Kidney (tissue), 22 donors: ENCODE measurements at places on chromosomes 1 and 21. TPM values are rescaled to one million over a fixed set of nuclear protein-coding genes. Genes with fewer than 3 reads are reported as not detected.
A peak's percentile ranks its signal among the peaks of the same experiment; 100 is the strongest.

The SLFNL1 gene
- 0.50 TPM for total RNA-seq

The SELL gene
- 9.8 TPM for total RNA-seq

The NPHS2 gene
- total RNA-seq: 1.2 TPM

The LCE1A gene
- not detected for total RNA-seq

The GJA5 gene
- 28.3 TPM for total RNA-seq

The ETV3L gene
- total RNA-seq: not detected

The SPRR2A gene
- total RNA-seq: 0.60 TPM

DNA sequence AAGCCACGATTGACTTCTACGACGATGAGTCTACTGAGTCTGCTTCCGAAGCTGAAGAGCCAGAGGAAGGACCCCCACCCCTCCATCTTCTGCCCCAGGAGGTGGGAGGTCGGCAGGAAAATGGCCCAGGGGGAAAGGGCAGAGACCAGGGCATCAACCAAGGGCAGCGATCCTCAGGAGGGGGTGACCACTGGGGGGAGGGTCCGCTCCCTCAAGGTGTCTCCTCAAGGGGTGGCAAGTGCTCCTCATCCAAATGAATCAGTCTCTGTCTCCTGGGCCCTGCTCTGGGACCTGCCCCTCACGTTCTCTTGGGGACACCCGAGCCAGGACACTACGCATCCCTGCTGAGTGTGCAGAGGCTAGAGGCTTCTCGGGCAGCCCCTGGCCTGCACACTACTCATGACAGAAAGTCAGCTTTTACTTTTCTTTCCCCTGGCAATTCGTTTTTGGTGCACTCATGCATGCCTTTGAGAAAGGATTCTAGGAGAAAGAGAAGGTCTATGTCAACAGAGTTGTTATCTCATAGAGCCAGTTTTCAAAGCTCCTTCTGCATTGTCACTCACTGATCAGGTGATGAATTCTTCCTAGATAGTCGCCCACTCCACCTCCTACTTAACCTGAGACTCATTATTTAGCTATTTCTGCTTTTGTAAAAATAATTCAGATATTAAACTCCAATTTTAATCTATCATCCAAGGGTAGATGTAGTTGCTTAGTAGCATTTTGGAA is 11.6 kb downstream of the RIPPLY3 start:
- DNase-seq: no peak
- H3K36me3 ChIP-seq: no peaks in the 10 kb centered on the region
- H3K27me3 ChIP-seq: no peaks in the 10 kb centered on the region
- H3K4me1 ChIP-seq: no peaks in the 10 kb centered on the region

- H3K4me1 ChIP-seq: no peaks in the 10 kb centered on the region
- H3K36me3 ChIP-seq: no peaks in the 10 kb centered on the region
- H3K27ac ChIP-seq: no peak overlapping the region
These were observed 599.7 kb downstream of the KIF26B start for GRCh38 chr1:245754463-245754961.

- no peak for DNase-seq
- H3K27me3 ChIP-seq: no peaks in the 10 kb centered on the region
- H3K36me3 ChIP-seq: no peaks in the 10 kb centered on the region
- H3K4me3 ChIP-seq: no peak overlapping the region
These were observed 612.5 kb downstream of the MATN1 start for GRCh38 chr1:30110846-30111245.

- no peaks in the 10 kb centered on the region for H3K36me3 ChIP-seq
- DNase-seq: no peak
- no peaks in the 10 kb centered on the region for H3K4me1 ChIP-seq
- no peaks in the 10 kb centered on the region for H3K27me3 ChIP-seq
- H3K4me3 ChIP-seq: no peak overlapping the region
These were observed 124.9 kb downstream of the RGS2 start for GRCh38 chr1:192933744-192934143.

GRCh38 chr1:30109853-30110252 is 613.5 kb downstream of the MATN1 start:
- no peak for DNase-seq
- no peaks in the 10 kb centered on the region for H3K4me1 ChIP-seq
- H3K4me3 ChIP-seq: no peak overlapping the region
- no peaks in the 10 kb centered on the region for H3K36me3 ChIP-seq
- H3K27me3 ChIP-seq: no peaks in the 10 kb centered on the region
- no peak overlapping the region for H3K27ac ChIP-seq

DNA sequence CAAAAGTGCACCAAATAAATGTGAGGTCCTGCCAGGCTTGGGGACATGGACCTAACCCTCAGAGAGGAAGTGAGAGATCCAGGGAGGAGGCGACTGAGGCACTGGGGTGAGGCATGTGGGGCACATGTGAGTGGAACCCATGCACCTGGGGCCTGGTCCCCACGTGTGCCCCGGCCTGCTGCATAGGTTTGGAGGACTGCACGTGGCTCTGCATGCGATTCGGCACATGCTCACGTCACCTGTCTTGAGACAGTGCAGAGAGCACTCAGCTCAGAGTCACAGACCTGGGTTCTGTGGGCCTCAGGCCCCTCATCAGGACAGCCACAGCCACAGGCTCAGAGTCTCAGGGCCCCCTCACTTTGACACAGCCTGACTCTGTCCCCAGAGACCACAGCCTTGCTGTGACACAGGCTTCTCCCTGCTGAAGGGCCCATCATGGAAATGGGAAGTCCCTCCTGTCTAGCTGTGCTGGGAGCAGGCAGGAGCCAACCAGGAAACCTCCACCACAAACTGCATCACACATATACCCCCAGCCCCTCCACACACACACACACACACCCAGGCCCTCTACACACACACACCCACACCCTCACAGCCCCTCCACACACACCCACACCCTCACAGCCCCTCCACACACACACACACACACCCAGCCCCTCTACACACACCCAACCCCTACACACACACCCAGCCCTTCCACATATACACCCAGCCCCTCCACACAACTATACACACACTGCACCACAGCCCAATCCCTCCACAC is 48.2 kb downstream of the SLC9A1 start:
- H3K27ac ChIP-seq: no peak overlapping the region
- DNase-seq: no peak
- no peak overlapping the region for H3K4me3 ChIP-seq
- peaks cover under 1% of the 10 kb centered on the region for H3K4me1 ChIP-seq

GRCh38 chr1:15764269-15764764 is 5.7 kb downstream of the FBLIM1 start:
- no peaks in the 10 kb centered on the region for H3K4me1 ChIP-seq
- H3K36me3 ChIP-seq: peaks cover 6% of the 10 kb centered on the region
- H3K27me3 ChIP-seq: no peaks in the 10 kb centered on the region
- no peak overlapping the region for H3K4me3 ChIP-seq

DNA sequence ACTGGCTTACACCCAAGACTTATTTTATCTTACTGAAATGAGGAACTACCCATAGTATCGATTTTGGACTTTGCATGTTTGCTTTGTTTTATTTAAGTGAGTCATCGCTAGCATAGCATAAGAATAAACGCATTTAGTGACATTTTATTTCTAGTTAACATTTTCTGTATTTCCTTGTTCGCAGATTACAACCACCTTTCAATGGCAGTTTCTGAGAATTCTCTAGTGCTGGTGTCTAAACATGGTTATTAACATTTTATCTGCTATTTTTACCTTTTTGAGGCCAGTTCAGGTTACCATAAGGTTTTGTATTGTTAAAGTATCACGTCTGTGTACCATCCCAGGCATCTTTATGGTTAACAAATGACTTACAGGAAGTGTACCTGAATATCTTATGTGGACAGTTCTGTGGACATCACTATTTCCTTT is 24.5 kb downstream of the EEIG2 start:
- H3K4me3 ChIP-seq: no peak overlapping the region
- no peak for DNase-seq
- H3K36me3 ChIP-seq: no peaks in the 10 kb centered on the region

DNA sequence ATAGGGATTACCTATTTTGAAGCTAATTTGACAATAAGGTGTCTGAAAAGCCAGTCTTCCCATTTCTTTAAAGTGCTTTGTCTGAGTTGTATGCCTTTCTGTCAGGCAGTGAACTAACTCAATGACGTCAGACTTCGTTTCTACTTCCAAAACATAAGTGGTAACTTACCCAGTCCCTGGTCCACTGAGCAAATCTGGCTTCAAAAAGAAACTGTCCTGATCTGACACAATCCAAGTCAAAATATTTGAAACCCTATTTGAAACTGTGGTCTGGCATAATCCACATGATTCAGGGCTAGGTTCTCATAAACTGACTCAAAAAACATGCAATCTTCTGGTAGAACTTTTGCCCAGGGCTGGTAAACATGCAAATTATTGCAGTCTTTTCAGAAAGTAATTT is 34.0 kb downstream of the DIRAS3 start:
- H3K4me1 ChIP-seq: no peaks in the 10 kb centered on the region
- no peak for DNase-seq

DNA sequence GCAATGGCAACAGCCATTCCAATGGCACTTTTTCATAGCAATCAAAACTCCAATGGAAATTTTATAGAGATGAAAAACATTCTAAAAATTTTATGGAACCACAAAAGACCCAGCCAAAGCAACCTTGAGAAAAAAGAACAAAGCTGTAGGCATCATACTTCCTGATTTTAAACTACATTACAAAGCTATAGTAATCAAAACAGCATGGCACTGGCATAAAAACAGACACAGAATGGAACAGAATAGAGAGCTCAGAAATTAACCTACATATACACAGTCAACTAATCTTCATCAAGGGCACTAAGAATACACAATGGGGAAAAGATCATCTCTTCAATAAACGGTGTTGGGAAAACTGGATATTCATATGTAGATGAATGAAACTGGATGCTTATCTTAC is 401.5 kb downstream of the NPHP4 start:
- H3K36me3 ChIP-seq: no peaks in the 10 kb centered on the region
- H3K27me3 ChIP-seq: no peaks in the 10 kb centered on the region
- H3K4me3 ChIP-seq: no peak overlapping the region
- no peaks in the 10 kb centered on the region for H3K4me1 ChIP-seq
- H3K27ac ChIP-seq: no peak overlapping the region

GRCh38 chr1:247638011-247638410 is 32.6 kb downstream of the OR2G3 start:
- no peak overlapping the region for H3K27ac ChIP-seq
- no peaks in the 10 kb centered on the region for H3K27me3 ChIP-seq
- DNase-seq: peak; percentile 40
- no peaks in the 10 kb centered on the region for H3K36me3 ChIP-seq
- no peak overlapping the region for H3K4me3 ChIP-seq
- no peaks in the 10 kb centered on the region for H3K4me1 ChIP-seq

GRCh38 chr1:30378991-30379581 is 344.3 kb downstream of the MATN1 start:
- H3K27me3 ChIP-seq: no peaks in the 10 kb centered on the region
- no peak overlapping the region for H3K4me3 ChIP-seq
- DNase-seq: peak; percentile 77
- H3K27ac ChIP-seq: no peak overlapping the region

GRCh38 chr1:201419746-201420607 is 1.6 kb downstream of the TNNI1 start:
- DNase-seq: peak; percentile 47
- H3K4me3 ChIP-seq: no peak overlapping the region
- H3K4me1 ChIP-seq: no peaks in the 10 kb centered on the region
- H3K27ac ChIP-seq: no peak overlapping the region
- H3K36me3 ChIP-seq: no peaks in the 10 kb centered on the region
- H3K27me3 ChIP-seq: no peaks in the 10 kb centered on the region

- no peak for DNase-seq
- H3K27ac ChIP-seq: no peak overlapping the region
- peaks cover 2% of the 10 kb centered on the region for H3K4me1 ChIP-seq
- H3K27me3 ChIP-seq: no peaks in the 10 kb centered on the region
These were observed 17.1 kb downstream of the TEX35 start for GRCh38 chr1:178530037-178530402.

GRCh38 chr1:93964777-93965200 is 55.6 kb upstream of the GCLM start:
- no peaks in the 10 kb centered on the region for H3K27me3 ChIP-seq
- H3K27ac ChIP-seq: no peak overlapping the region
- no peak overlapping the region for H3K4me3 ChIP-seq
- peaks cover 8% of the 10 kb centered on the region for H3K4me1 ChIP-seq
- no peaks in the 10 kb centered on the region for H3K36me3 ChIP-seq

- no peak for DNase-seq
- H3K27me3 ChIP-seq: no peaks in the 10 kb centered on the region
- peak overlapping the region; percentile 37 for H3K27ac ChIP-seq
- no peak overlapping the region for H3K4me3 ChIP-seq
These were observed 13.5 kb downstream of the EGLN1 start for GRCh38 chr1:231408528-231409094.

DNA sequence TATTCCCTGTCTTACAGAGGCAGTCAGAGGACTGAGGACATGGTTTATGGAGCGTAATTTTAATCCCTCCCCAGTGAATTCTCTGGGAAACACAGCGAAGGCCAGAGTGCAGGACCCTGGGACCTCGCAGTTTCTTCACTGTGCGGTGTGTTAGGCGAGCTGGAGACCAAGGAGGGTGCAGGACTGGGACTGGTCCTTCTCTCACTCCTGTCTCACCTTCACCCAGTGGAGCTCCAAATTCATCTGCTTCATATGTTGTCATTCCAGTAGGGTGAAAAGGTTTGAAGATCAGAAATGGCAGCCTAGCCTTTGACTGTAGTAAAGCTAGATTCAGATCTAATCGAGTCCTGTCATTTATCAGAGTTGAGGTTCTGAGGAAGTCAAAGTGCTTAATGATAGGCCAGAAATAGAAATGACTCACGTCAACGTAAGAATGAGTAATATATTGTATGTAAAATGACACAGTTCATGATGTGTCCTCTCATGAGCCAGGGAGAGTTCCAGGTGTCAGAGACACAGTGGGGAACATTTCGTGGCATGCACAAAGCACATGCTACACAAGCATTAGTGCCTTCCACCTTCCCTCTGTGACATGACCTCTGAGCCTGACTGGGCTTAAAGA is 647.5 kb downstream of the SMYD3 start:
- no peaks in the 10 kb centered on the region for H3K4me1 ChIP-seq
- H3K27ac ChIP-seq: no peak overlapping the region
- no peak overlapping the region for H3K4me3 ChIP-seq
- DNase-seq: no peak

- no peaks in the 10 kb centered on the region for H3K4me1 ChIP-seq
- H3K27ac ChIP-seq: no peak overlapping the region
- no peaks in the 10 kb centered on the region for H3K27me3 ChIP-seq
- DNase-seq: no peak
- no peak overlapping the region for H3K4me3 ChIP-seq
- no peaks in the 10 kb centered on the region for H3K36me3 ChIP-seq
These were observed 57.9 kb upstream of the HMGB4 start for GRCh38 chr1:33805988-33806387.

- no peak overlapping the region for H3K27ac ChIP-seq
- no peaks in the 10 kb centered on the region for H3K4me1 ChIP-seq
- no peaks in the 10 kb centered on the region for H3K27me3 ChIP-seq
- H3K4me3 ChIP-seq: no peak overlapping the region
- H3K36me3 ChIP-seq: no peaks in the 10 kb centered on the region
These were observed 158.9 kb downstream of the KCNK2 start for GRCh38 chr1:215241451-215241850.
